ENCODE measurements at places on chromosomes 4 and X. TPM values are rescaled to one million over a fixed set of nuclear protein-coding genes. Genes with fewer than 3 reads are reported as not detected.

The CLDN2 gene
- total RNA-seq: 0.11 TPM

The AFF2 gene
- 0.13 TPM for total RNA-seq

The DMRTC1 gene
- not detected for total RNA-seq

The CORIN gene
- not detected for total RNA-seq

The SPANXN3 gene
- not detected for total RNA-seq

The USP17L30 gene
- total RNA-seq: not detected

The CCNA2 gene
- total RNA-seq: 318 TPM

The NXF2B gene
- not detected for total RNA-seq

DNA sequence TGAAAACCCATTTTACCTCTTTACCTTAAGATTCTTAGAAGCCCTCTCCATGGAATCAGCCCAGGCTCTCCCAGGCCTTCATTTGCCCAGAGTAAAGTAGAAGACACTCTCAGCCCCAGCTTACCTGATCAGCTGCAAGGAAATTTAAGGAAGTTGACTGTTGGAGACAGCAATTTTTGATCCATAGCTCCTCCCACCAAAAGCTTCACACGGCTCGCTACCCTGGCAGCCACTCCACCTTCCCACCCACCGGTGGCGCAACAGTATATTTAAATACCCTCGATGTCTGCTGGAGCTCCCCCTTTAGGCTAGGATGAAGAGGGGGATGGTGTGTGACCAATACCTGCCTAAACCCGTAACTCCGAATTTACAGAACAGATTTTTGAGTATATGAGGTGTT, 75.4 kb downstream of the MBNL3 start:
- no peak for DNase-seq

GRCh38 chrX:121858867-121859647, 811.6 kb downstream of the GLUD2 start:
- DNase-seq: no peak

- DNase-seq: no peak
Measured at GRCh38 chr4:108783665-108784463, 21.0 kb upstream of the ETNPPL start.

DNA sequence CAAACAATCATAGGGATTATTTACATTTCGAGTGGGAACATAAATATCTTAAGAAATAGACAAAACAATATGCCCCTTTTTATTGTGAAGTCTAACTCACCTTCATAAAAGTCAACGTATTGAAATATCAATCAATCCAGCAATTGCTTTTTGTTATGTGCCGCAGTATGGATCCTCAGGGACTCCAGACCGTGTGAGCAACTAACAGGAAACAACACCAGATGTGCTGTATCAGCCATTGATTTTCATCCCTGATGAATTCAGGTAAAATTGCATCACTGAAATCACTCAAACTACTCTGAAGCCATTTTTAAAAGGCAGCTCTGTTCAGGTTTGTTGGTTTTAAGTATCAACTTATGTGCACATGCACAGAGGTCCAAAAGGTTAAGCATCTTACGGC, 197.3 kb upstream of the FAT1 start:
- DNase-seq: no peak

GRCh38 chr4:99696801-99697200, 39.2 kb upstream of the C4orf54 start:
- no peak for DNase-seq

DNA sequence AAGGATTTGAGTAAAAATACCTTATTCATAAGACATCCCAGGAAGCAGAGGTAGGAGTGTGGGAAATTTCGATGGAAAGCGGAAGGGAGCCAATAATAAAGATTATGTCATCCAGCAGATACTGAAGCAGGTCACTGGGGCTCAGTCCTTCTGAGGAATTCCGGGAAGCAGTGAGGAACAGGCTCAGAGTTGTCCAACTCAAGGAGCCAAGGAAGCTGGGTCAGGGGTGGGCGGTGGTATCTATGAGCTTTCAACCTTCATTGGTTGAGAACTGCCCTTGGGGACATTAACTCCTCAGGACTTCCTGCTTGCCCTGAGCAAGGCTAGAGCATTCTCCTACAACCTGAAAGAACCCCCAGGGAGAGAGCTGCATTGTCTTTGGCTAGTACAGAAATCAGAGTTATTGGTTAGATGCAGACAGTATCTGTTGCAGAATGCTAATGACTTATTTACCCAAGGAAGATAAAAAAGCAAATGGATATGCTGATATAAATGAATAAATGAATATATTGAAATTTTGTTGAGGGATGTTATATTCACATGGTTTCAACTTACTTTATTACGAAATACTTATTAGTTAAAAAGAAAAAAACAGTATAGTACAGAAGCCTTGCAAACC, 68.2 kb downstream of the DMP1 start:
- no peak for DNase-seq

DNA sequence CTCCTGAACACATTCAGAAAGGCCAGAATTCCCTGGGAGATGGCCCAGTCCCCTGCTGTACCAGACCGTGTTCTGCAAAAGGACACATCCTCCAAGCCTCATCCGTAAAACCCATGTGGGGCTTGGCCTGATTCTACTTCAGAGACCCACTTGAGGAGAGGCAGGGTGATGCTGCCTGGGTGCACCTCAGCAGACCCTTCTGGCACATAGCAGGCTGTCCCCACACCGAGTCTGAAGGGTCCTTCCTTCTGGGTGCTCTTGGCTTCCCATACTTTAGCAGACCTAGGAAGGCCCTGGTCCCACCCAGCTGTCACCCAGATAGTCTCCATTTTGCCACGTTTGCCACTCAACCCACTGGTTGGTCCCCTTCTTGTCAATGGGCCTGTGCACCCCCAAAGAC, 270.1 kb upstream of the AGTR2 start:
- DNase-seq: no peak

DNA sequence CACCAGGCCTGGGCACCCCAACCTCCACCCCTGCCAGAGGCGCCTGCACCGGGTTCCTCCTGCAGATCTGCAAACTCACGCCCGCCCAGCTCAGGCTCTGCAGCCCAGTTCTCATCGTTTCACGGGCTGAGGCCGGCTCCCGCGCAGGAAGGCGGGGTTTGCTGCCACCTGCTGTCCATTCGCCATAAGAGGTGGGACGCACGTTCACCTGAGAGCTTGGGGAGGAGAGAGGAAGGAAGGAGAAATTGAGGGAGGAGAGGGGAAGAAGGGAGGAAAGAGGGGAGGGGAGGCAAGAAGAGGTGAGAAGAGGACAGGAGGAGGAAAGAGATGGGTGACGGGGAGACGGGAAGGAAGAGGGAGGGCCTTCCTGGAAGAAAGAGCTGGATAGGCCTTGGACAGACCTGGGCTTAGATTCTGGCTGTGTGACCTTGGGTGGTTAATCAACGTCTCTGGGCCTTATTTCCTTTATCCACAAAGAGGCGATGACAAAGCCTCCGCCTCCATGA, 114.5 kb downstream of the ADRA2C start:
- peak; percentile 24 for DNase-seq

- DNase-seq: no peak
Measured at GRCh38 chr4:16622826-16623225, 275.6 kb downstream of the LDB2 start.

- DNase-seq: no peak
Measured at GRCh38 chr4:178296669-178297068, 854.4 kb upstream of the AGA start.

GRCh38 chrX:63299596-63299995, 51.5 kb downstream of the SPIN4 start:
- DNase-seq: no peak

GRCh38 chrX:43469391-43470054, 186.6 kb upstream of the MAOA start:
- no peak for DNase-seq

GRCh38 chr4:98558471-98559169, 99.8 kb downstream of the TSPAN5 start:
- DNase-seq: no peak

DNA sequence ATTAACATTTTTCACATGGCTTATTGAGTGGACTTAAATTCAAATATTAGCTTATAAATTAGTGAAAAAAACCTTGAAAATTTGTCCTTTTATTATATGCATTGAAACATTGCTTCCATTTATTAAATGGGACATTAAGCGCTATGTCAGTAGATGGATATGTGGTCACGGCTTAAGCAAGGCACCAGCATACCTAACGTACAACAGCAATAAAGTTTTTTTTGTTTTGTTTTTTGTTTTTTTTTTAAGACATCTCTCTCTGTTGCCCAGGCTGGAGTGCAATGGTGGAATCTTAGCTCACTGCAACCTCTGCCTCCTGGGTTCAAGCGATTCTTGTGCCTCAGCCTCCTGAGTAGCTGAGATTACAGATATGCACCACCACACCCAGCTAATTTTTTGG, 31.6 kb downstream of the PGM2 start:
- DNase-seq: no peak

Measured in SJSA1 (cell line).